ENCODE measurements at places on chromosomes 7 and 10.

DNA sequence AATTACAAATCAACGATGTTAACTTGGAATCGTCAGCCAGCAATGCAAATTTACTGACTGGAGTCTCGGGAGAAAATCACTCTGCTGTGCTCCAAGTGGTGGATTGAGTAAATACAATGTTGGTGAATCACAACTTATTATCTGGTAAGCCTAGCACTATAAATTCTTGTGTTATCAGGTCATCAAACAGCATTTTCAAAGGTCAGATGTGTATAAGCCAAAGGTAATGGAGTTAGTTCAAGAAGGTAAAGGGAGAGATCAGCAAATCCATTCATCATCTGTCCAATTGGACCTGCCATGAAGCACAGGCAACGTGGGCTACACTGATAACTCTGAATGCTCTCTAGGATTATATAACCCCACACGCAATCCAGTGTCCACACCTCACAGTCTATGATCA lies 13.9 kb downstream of the CUBN start:
- DNase-seq, result no peak

DNA sequence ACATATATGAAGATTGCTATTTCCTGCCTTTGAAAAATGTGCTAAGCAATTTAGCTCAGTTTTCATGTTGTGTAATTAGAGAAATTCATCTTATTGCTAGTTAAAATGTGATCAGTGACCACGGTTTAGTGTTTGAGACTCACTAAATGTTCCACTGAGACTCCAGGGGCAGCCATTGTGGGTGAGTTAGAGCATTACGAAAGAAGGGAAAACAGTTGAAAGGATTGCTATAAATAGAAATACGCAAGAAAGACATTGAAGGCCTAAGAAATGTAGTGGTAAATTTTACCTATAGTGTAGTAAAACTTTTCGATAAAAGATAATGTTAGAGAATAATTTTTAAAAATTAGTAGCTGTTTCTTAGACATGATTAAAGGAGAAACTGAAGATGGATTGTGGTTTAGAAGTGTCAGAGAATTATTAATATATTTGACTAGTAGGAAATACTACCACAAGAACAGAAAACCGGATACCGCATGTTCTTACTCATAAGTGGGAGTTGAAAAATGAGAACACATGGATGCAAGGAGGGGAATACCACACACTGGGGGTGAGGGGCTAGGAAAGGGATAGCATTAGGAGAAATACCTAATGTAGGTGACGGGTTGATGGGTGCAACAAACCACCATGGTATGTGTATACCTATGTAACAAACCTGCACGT lies 394.5 kb downstream of the SEMA3D start:
- DNase-seq, result no peak

DNA sequence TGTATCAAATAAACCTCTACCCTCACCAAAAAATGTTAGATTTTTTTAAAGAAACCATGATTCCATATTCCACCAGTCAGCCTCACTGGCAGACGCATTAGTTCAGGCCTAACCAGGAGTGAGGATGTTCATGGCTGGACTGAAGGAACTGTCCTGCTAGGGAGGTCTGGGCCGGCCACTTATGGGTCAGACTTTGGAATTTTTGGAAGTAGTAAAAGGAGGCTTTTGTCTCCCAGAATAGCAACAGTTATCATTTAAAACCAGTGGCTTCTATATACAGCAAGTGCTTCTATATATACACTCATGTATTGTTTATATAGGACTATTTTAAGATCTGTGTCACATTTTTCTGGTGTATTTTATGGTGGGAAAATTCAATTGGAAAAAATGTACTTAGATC lies 120.5 kb downstream of the CNNM2 start:
- DNase-seq, result no peak

- no peak for DNase-seq
Measured at GRCh38 chr7:34191162-34191561, 285.8 kb downstream of the BMPER start.

All from NCI-H187 (cell line).